NCI-H2081 (cell line): ENCODE measurements at places on chromosomes 5 and 9.

GRCh38 chr5:19685473-19685872 is 302.5 kb downstream of the CDH18 start:
- DNase-seq: no peak

DNA sequence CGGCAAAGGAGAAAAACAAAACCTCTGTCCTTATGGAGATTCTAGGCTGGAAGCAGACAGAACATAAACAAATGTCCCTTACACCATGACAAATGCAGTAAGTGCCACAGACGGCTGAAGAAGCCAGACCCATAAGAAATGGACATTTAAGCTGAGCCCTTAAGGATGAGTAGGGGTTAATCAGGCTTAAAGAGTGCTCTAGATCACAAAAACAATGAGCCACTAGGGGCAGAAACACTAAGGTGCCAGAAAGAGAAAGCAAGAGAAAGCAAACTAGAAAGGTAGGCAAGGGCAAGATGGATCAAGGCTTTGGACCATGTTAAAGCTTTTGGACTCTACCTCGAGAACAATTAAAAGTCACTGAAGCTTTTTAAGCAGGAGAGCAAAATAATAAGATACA is 326.9 kb upstream of the WWC1 start:
- DNase-seq: no peak

- DNase-seq: no peak
Observed at GRCh38 chr9:95165004-95165403, 152.5 kb downstream of the FANCC start.

DNA sequence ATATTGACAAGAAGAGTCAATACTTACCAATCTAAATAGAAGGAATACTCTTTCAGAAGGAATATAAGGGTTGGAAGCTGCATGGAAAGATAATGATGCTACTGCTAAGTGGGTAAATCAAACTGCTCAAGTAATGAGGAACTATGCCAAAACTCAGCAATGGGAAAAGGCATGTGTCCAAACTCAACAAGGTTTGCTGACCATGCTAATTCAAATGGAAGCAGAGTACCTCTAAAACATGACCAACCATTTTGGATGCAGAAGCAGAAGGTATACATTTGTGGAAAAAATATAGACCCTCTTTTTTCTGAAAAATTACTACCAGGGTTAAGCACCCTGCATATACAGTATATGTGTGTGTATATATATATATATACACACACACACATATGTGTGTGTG is 21.1 kb downstream of the TMEM232 start:
- no peak for DNase-seq

GRCh38 chr9:105419816-105420597 is 27.8 kb upstream of the FSD1L start:
- DNase-seq: no peak

DNA sequence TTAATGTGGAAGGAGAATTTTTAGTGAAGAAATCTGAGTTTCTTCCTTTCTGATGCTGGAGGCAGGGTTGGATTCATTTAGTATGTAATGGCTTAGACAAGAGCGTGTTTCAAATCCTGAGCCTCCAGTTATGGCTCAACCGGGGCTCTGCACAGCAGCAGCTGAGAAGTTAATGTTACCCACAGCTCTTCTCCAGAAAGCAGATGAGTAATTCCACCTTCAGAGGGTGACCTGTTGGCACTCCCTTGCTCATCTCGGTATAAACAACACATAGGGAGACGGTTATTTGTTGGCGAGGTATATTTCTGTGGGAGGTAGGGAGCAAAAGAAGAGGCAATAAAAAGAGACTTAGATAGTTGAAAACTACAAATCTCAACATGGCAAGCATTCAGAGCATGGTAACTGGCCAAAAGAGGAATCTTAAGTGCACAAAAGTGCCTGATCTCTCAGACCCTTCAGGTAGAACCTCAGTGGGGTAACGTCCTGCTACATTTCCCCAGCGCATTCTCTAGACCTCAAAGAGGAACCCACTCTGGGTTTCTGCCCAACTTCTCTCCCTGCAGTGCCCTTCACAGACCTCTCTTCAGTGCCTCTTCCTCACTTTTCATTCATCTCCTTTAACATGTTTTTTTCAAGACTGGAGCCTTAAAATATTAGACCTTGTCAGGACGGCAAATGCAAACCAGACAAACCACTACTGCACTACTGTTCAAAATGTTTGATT is 417.5 kb upstream of the ADAMTSL1 start:
- DNase-seq: no peak

- peak; percentile 75 for DNase-seq
Observed at GRCh38 chr5:36730537-36731216, 124.3 kb downstream of the SLC1A3 start.

GRCh38 chr5:157463081-157463480 is 3.1 kb downstream of the NIPAL4 start:
- no peak for DNase-seq

- no peak for DNase-seq
Observed at GRCh38 chr5:138975098-138975847, 100.1 kb upstream of the LRRTM2 start.

GRCh38 chr5:72325566-72326305 is 5.6 kb downstream of the PTCD2 start:
- no peak for DNase-seq

GRCh38 chr5:132181011-132181629 is 46.5 kb downstream of the P4HA2 start:
- no peak for DNase-seq
